NCI-H1417 treated with DMSO at 0.1 percent for 48 hours (cell line): ENCODE measurements at places on chromosomes 6 and 20.

DNA sequence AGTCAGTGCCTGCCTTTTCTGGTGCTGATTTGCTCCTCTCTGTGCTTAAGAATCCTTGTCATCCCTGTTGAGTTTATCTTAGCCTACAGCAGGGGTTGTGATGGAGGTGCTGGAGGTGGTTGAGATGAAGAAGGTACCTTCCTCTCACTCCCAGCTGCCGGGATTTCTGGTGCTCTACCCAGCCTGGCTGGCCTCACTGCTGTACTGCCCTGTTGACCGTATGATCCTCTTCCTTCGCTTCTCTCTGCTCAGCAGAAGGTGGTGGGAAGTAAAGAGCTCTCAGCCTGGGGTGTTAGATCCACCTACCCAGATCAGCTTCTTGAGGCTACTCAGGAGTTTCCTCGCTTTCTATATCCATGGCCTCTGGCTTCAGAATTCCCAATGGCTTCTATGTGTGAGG lies 101.0 kb upstream of the NXT1 start:
- DNase-seq = no peak

DNA sequence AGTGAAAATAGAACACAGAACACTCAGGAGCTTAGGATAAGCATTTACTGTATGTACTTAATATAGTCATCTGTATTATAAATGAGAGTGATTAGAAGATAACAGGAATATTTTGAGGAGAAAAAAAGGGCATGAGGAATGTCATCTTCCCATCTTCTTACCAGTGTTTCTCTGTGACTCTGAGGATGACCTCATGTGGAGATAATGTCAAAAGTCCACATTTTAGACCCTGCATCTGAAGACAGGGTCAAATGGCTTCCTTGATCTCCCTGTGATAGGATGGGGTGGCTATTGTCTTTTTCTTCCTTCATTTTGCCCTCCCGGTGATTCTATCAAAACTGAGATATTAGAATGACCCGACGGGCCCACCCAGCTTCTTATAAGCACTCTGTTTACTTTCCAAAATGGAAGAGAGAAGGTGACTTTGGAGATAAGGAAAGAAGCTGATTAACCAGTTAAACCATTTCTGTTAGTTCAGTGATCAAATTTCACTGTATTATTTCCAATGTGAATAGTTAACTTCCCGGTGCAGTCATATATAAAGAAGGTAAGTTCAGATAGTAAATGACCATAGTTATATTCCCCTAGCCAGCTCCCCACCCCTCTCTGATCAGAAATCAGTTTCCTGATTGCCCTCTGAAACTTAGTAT lies 115.7 kb upstream of the SALL4 start:
- DNase-seq = no peak

- no peak for DNase-seq
Measured at GRCh38 chr6:105179244-105180065, at the start of gene POPDC3. POPDC3 (minus strand) TSS chr6:105180014; CDS start chr6:105161909, 18,105 bp downstream.

DNA sequence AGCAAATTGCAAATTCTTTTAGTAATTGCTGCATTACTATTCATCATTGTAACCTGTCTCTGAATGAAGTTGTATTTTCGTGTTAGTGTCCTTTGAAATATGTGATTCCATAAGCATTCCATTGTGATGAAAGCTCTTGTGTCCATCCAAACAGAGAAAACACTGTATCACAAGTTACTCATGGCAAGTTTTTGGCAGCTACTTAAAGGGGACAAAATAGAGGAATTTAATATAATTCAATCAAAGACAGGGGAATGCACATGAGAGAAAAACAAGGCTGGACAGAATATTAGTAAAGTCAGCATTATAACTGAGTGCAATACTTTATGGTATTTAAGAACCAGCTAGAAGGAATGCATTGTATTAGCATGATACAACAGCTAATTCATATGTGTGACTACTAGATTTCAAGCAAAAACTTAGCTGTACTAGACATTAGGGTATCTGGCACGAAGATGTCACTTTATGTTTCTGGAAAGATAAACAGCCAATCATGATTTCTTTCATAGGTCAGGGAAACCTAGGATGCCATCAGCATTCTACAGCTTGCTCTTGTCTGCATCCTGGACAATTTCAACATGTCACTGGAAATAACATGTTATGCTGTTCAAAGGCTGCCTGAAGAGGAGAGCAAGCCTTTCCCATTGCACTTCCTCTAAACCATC lies 270.6 kb upstream of the MARCKS start:
- no peak for DNase-seq

DNA sequence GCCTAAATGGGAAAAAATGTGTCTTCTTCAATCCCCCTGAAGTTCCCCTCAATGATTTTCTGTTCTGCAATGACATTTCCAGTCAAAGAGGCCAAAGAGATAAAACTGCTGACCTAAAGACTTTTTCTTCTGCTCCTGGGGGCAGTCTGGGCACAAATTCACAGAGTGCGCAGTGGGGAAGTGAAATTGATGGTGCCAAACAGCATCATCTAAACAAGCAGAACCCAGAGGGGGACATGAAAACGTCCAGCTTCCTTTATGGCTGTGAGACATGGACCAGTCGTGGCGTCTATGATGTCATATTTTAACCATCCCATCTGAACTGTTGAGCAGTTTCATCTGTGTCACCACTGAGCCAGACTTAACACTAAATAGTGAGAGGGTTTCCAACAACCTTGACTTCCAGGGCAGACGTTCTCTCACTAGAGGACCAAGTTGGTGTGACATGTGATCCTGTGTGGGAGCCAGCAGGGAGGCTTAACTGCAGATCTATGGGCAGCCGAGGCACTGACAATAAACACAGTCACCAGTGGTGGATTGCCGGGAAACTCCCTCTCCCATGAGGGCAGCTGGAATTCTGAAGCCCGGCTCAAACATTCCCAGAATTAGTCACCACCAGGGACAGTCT lies 12.4 kb downstream of the SCML4 start:
- no peak for DNase-seq

DNA sequence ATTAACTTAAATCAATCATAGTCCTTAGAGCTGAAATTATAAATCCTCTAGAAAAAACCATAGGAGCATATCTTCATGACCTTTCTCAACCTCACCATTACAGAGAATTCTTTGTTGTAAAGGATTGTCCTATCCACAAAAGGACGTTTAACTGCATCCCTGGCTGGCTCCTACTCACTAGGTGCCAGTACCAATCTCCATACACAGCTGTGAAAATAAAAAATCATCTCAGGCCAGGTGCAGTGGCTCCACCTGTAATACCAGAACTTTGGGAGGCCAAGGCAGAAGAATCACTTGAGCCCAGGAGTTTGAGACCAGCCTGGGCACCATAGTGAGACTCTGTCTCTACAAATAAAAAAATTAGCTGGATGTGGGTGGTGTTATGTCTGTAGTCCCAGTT lies 89.9 kb downstream of the PDSS2 start:
- no peak for DNase-seq

GRCh38 chr6:117559299-117559698 lies 43.0 kb downstream of the GOPC start:
- no peak for DNase-seq

DNA sequence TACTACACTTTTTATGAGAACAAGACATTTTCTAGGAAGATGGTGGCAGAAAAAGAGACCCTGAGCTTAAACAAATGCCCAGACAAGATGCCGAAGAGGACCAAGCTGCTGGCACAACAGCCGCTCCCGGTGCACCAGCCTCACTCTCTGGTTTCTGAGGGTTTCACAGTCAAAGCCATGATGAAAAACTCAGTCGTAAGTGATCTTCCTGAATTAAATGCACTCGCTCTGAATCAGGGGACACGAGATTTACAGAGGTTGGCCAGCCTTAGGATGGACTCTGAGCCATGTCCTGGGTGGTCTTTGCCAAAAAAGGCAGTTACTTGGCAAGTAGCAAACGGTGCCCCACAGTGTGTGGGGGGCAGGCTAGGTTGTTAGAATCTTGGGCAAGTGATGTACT lies 423 bp downstream of the PACRG start:
- no peak for DNase-seq

DNA sequence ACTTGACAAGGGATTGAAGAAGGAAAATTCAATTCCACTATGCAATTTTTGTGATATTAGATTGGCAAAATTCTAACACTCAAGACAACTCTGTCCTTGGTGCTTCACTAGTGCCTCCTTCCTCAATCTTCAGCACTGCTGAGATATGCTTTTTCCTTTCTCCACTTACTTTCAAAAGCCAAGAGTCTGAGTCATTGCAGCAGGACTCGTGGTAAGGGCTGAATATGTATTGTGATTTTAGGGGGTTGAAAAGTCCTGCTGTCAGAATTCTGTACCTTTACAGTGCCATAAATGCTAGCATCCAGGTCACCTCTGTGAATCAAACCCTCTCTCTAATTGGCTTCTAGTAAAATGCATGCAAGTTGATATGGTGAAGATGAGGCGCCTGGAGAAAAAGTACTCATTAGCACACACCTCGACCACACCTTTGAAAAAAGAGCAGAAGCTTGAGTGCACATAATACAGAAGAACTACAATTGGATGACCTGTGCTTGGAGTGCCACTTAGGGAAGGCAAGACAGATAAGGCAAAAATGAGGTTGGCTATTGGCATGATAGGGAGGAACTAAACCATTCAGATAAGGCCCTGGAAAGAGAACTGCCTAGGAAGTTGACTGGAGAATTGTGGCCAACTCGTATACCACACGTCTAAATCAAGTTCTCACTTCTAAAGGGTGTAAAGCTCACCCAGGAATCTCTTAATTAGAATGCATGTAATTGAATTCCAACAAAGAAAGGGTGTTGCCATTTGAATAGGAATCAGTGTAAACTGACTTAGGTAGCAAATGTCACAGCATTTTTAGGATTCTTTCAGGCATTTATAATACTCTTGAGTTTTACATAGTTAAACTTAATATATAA lies 43.6 kb upstream of the FAM83B start:
- no peak for DNase-seq

DNA sequence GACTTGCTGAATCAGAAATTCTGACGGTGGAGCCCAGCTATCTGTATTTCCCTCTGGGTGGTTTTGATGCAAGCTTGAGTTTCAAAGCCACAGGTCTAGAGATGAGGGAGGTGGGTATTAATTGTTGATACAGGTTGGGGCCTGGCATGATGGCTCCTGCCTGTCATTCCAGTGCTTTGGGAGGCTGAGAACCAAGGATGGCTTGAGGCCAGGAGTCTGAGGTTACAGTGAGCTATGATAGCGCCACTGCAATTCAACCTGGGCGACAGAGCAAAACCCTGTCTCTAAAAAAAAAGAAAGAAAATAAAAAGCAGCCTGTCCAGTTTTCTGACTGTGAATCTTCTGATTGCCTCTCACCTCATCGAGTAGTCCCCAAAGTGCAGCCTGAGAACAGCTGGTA lies 184.8 kb upstream of the SASH1 start:
- no peak for DNase-seq

GRCh38 chr6:133114973-133115372 lies 126.2 kb upstream of the EYA4 start:
- no peak for DNase-seq
